ENCODE measurements at places on chromosomes 16 and 17.

- H3K4me3 ChIP-seq = peak overlapping the region; percentile 54
- peak overlapping the region; percentile 32 for H3K27ac ChIP-seq
- no peaks in the 10 kb centered on the region for H3K36me3 ChIP-seq
- no peaks in the 10 kb centered on the region for H3K4me1 ChIP-seq
- DNase-seq = peak; percentile 52
- no peaks in the 10 kb centered on the region for H3K27me3 ChIP-seq
Measured at GRCh38 chr17:40191237-40192208, 14.3 kb downstream of the RAPGEFL1 start.

DNA sequence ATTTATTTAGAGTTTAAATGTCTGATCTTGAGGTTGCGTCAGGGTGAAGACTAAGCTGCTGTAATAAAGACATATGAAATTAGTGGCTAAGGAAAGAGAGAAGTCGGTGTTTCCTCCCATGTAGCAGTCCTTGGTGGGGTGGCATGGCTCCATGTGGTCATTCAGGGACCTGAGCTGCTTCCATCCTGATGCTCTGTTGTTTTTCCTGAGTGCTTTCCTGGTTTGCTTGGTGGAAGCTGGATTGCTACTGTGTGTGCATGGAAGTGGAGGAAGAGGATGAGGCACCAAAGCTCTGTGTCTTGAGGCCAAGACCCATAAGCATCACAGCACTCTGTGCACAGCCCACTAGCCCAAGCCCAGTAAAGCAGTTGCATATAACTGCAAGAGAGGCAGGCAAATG lies 241.8 kb upstream of the CACNG5 start:
- H3K4me3 ChIP-seq = no peak overlapping the region
- no peaks in the 10 kb centered on the region for H3K4me1 ChIP-seq
- no peaks in the 10 kb centered on the region for H3K27me3 ChIP-seq
- no peak overlapping the region for H3K27ac ChIP-seq

GRCh38 chr16:25155553-25156460 lies 44.3 kb downstream of the LCMT1 start:
- H3K4me3 ChIP-seq = no peak overlapping the region
- H3K4me1 ChIP-seq = no peaks in the 10 kb centered on the region
- H3K27me3 ChIP-seq = no peaks in the 10 kb centered on the region
- DNase-seq = no peak
- H3K27ac ChIP-seq = no peak overlapping the region

DNA sequence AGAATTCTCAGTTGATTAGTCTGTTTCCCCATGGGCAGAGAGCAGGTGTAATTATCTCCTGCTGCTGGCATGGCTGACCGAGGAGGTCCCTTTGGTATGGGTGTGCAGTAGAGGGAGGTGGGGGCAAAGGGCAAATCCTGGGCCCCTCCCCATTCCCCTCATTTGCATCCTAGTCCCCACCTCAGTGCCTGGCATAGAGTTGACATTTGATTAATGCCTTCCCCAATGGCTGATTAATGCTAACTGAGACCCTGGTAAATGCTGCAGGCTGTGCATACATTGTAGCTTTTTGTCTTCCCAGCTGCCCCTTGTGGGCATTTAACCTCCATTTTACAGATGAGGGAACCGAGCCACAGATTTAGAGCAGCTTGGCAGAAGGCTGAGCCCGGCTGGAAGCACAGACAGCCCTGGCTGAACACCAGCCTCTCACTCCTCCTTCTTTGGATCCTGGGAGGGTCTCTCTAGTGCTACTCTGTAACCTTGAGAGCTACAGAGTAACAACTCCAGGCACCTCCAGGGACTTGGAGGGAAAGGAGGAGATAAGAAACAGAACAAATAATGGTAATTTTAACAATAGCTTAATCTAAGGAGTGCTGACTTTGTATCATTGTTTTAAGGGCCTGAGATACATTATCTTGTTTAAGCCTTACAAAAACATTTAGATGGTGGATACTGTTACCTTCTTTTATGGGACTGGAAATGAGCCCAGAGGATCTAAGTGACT lies 5.1 kb downstream of the PLCG2 start:
- H3K4me1 ChIP-seq = no peaks in the 10 kb centered on the region
- H3K27ac ChIP-seq = no peak overlapping the region
- no peak for DNase-seq
- no peak overlapping the region for H3K4me3 ChIP-seq
- no peaks in the 10 kb centered on the region for H3K36me3 ChIP-seq

GRCh38 chr16:1532081-1532760 lies 1.2 kb upstream of the TMEM204 start:
- peaks cover 5% of the 10 kb centered on the region for H3K36me3 ChIP-seq
- H3K4me3 ChIP-seq = peak overlapping the region; percentile 64
- peaks cover 21% of the 10 kb centered on the region for H3K4me1 ChIP-seq
- no peaks in the 10 kb centered on the region for H3K27me3 ChIP-seq
- H3K27ac ChIP-seq = peak overlapping the region; percentile 87

Measured in gastrocnemius medialis (tissue), 4 donors.